ENCODE measurements at places on chromosomes 5 and 9.

GRCh38 chr5:179309751-179310320, 35.4 kb downstream of the ADAMTS2 start:
- no peak for DNase-seq

GRCh38 chr9:102273952-102274351, 535.5 kb upstream of the GRIN3A start:
- DNase-seq: no peak

DNA sequence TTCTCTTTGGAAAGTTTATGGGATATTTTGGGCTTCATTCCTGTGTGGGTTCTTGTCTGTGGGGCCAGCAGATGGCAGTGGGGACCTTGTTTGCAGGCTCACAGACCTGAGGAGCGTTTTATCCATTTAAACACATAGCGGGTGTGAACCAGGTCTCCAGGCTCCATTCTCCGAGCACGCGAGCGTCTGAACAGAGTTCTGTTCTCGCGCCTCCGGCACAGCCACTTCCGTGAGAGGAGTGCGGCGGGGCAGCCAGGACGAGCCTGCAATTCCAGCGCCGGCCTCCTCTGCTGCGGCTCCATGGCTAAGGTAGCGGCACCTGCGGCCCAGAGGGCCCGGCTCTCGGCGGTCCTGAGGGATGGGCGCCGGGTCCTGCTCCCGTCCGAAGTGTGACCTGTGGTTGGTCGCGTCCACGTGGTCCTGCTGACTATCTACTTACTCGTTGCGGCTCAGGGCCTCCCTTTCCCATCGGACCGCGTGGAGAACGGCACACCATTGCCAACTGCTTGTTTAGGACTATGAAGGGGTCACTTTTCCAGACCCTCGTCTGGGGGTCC, 7.3 kb downstream of the NRARP start:
- peak; percentile 74 for DNase-seq

DNA sequence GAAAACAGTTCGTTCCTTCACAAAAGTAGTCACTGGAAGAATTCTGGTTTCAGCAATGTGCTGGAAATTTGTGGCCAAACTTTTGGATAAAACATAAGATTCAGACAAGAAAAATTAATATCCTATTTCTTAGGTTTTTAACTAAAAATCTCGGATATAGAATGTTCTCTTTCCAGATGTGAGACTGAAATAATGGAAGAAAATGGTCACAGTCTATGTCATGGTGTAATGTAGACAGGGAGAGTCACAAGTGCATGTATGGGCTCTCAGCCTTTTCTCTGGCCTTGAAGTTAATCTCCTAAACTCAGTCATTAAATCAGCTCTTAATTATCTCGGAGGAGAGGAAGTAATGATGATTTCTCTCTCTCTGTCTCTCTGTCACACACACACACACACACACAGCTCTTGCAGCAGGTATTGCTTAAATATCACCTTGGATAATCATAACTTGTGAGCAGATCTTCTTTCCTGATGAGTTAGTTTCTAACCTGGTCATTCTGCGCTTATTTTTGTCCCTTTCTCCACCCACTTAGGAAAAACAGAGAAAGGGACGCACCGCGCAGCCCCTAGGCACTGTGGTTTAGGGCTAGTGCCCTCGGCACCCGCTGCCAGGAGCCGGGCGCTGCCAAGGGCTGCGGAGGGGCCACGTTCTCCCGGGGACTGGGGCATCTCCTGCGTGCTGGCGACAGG, 672 bp upstream of the ITGA2 start:
- DNase-seq: peak; percentile 25

GRCh38 chr5:62197697-62198096, 108.3 kb upstream of the KIF2A start:
- DNase-seq: no peak

DNA sequence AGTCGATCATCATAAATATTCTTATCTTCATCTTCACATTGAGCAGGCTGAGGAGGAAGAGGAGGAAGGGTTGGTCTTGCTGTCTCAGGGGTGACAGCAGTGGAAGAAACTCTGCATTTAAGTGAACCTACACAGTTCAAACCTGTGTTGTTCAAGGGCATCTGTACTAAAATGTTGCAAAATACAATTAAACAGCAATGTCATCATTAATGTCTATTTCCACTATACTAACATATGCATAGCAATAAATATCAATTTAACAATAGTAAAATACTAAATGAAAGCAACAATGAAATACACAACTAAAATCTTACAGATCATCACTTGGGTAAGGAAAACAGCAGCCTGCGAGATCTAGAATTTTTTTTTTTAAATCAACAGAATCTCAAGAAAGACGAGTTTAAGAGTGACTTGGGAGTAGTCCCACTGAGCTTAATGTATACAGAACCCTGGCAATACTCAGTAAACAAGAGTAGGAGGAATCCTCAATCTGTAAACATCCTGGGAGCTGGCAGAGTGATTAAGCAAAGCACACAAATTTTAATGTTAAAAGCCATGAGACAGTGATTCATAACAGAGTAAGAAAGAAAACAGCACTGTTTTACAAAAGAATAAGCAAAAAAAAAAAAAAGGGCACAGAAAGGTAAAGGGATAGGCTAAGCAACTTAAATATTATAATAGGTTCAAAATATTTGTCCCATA, 10.0 kb downstream of the HOMER1 start:
- no peak for DNase-seq

GRCh38 chr9:107715740-107716139, 226.2 kb upstream of the KLF4 start:
- DNase-seq: no peak

DNA sequence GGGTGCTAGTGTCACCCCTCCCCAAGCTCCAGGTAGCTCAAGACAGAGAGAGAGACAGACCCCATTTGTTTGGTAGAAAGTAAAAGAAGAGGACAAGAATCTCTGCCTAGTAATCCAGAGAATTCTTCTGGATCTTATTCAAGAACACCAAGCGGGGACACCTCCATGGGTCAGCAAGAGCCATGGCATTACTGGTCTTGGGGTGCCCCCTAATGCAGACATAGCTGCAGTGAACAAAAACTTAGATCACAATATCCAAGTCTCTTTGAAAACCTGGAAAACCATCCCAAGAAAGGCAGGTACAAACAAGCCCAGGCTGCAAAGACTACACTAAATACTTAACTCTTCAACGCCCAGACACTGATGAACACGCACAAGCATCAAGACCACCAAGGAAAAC, 29.9 kb upstream of the PDE4D start:
- DNase-seq: peak; percentile 48

GRCh38 chr5:39013938-39014337, 60.3 kb downstream of the RICTOR start:
- no peak for DNase-seq

- DNase-seq: no peak
Observed at GRCh38 chr5:180193749-180194375, 15.1 kb downstream of the RASGEF1C start.

- peak; percentile 56 for DNase-seq
Observed at GRCh38 chr9:70479880-70480291, 65.4 kb upstream of the KLF9 start.

GRCh38 chr9:123716339-123716945, 213.5 kb downstream of the DENND1A start:
- DNase-seq: no peak

- peak; percentile 96 for DNase-seq
Observed at GRCh38 chr5:171308453-171309275, at the start of gene TLX3. TLX3 (plus strand) TSS chr5:171309248; CDS start chr5:171309366, 118 bp downstream.

- no peak for DNase-seq
Observed at GRCh38 chr9:110891760-110892159, 146.5 kb downstream of the LPAR1 start.

GRCh38 chr5:173925449-173926071, 37.4 kb downstream of the CPEB4 start:
- DNase-seq: peak; percentile 64

GRCh38 chr5:94463739-94464138, 154.7 kb downstream of the KIAA0825 start:
- no peak for DNase-seq

DNA sequence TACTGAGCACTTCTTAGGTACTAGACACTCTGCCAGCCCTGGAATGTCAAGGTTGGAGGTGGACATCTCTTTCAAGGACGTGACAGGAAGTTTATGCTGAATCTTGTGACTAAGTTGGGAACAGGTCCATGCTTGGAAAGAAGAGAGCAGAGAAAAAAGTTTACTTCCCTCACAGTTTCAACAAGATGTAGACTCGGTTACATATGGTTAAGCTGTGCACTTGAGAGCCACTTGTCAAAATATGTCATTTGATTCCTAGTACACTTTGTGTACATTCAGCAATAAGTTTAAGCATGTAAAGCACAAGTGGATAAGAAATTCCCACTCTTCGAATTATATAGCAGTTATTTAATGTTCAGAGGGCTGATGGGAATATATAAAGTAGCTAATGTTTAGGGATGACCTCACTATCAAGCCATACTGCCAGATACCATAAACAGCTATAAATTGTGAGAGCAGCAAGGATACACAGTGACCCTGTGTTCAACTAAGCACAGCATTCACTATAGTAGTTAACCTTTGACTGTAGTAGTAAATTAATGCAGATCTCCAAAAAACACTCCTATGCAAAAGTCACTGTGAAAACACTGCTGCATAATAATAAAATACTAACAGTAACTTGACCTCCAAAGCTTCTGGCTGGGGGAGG, 1944.6 kb upstream of the WWC1 start:
- no peak for DNase-seq

DNA sequence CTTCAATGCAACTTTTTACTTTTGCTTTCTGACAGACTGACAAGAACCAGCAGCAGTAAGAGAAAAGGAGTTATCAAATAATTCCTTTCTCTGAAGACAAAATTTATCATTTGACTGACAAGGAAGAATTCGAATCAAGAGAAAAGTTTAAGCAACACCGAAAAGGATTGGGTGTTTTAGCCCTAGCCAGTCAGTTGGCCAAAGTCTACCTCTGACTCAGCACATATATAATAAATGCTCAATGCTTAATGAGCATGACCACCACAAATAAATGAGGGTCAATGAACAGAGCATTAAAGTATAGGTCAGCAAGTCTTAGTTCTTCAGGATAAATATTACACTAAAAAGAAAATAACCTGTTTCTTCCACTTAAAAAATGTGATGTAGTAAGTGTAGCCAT, 1603.5 kb upstream of the C9orf72 start:
- no peak for DNase-seq

GRCh38 chr9:94645901-94646300, 6.6 kb upstream of the FBP1 start:
- DNase-seq: no peak

DNA sequence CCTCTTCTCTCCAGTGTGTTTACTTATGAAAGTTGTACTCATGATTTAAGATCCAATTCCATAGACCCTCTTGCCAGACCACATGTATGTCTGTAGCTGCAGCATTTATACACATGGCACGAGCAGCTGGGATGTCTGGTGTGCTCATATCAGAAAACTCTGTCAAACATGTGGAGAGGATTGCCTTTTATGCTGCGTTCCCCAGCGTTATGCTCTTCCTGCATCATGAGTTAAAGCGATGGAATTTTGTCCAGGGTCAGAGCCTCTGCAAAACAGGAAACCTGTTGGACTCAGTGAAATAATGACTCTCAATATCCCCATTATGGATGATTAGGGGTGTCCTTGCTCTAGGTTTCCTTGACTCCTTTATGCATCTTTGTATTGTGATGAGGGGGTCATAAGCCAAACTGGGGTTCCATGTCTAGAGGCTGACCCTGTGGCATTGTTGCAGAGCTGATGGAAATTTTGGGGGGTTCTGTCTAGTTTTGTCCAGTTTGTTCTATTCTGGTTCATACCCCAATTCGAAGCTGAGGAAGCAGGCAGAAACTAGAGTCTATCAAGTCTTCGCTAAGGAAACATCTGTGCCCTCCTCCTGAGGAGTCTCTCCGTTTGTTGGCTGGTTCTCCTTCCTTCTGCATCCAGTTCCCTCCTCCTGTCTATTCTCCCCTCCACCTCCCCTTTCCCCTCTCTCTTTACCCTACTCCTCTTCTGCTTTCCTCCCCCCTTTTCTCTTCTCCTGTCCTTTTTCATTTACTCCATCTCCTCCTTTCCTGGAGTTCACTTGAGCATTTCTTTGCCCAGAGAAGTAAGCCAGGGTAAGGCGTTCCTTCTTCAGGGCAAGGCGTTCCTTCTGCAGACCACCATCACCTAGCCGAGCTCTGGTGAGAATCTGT, 252.8 kb downstream of the MAST4 start:
- DNase-seq: no peak

DNA sequence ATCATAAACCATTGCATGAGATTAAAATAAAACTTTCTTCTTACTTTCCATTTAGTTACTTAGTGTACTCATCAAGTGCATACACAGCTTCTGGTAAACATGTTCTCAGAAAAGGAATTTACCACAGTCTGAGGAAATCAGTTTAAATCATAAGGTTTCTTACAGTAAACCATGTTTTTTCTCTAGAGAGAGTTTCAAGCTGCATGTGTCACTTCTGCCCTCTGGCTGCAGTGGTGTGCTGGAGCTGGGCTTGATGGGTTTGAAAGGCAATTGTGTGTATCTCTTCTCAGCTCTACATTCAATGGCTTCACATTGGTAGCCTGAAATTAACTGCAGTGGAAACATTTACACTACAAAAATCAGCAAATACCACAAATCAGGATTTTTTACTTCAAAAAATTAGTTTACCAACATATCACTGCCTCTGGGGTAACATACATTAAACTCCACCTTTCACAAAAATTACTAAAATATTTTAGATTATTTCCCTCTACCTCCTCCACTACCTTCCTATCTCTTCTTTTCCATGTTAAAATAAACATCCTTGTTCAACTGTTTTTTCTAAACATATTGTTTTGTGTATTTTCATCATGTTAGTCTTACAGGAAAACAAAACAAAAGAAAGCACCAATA, 414.3 kb downstream of the ANXA1 start:
- peak; percentile 73 for DNase-seq

- DNase-seq: peak; percentile 69
Observed at GRCh38 chr9:37433867-37434371, 11.4 kb downstream of the GRHPR start.

- DNase-seq: no peak
Observed at GRCh38 chr9:93287189-93287552, 103.2 kb downstream of the WNK2 start.

- no peak for DNase-seq
Observed at GRCh38 chr9:106875529-106875928, 12.6 kb downstream of the ZNF462 start.

DNA sequence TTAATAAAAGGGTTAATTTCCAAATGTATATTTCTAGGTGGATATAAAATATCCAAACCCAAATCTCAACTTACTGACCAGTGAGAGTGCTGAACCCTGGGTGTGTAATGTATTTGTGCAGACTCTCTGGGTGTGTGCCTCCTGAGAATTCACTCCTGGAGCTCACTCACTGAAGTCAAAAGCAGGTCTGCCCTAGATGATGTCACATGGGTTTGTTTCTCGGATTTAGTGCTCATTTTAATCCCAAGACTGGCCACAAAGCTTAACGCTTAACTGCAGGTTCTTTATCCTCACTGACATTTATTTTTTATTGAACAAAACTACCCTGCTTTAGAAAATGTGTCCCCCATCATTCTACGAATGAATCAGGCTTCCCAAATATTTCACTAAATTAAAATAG, 179.4 kb downstream of the PPP2R2B start:
- no peak for DNase-seq

DNA sequence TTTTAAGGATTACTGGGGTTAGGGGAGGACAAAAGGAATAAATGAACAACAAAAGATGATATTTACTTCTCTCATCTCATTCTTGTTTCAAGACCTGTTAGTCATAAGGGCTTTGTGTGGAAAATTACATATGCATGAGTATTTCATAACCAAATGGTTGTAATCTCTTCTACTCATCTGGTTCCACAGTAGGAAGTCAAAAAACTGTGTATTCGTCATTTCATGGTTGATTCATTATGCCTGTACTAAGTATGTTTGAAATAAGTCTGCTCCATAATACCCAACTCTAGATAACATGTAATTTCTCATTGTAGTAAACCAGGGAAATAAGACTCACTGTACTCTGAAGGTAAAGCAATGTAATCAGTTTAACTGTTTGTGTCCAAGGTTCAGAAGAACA, 212.9 kb downstream of the ARRDC3 start:
- DNase-seq: no peak

- peak; percentile 74 for DNase-seq
Observed at GRCh38 chr5:57887851-57888621, 405.4 kb upstream of the ACTBL2 start.
